ENCODE measurements at places on chromosomes 11 and 22.

DNA sequence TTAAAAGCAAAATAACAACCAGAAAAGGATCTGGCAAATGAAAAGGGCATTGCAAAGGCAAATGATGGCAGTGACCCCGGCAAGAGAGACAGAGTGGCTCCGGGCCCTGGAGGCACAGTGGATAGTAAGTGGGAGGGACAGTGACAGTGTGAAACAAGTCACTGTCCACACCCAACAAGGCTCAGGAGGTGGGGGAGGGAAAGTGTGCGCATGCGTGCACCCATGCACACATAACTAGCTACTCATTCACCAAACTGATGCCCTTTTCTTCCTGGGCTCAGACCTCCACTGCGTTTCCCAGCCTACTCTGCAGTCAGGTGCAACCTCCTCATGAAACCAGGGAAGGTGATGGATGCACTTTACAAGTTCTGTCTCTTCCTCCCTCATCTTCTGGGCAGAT, 108.4 kb downstream of the SHANK2 start:
- DNase-seq, result no peak

GRCh38 chr11:134132808-134133207, 63.9 kb downstream of the JAM3 start:
- DNase-seq, result no peak

GRCh38 chr11:118174006-118174567, 2.4 kb downstream of the SCN2B start:
- no peak for DNase-seq

- no peak for DNase-seq
These were observed 15.6 kb downstream of the TUB start for GRCh38 chr11:8096575-8096974.

GRCh38 chr11:43735961-43736360, 55.4 kb downstream of the HSD17B12 start:
- DNase-seq, result peak; percentile 12

DNA sequence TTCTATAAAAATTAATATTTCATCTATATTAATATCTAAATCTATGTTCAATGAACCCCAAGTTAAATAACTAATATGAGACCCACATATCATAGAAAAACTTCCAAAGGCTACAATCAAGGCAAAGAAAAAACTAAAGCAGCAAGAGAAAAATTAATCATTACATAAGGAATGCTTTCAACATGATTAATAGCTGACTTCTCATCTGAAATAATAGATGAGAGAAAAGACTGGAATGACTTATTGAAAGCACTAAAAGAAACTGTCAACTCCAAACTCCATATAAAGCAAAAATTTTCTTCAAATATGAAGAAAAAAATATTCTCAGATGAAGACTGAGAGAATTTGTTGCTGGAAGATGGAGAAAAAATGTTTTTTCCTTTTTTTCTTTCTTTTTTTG, 13.0 kb downstream of the TRIM5 start:
- no peak for DNase-seq

- no peak for DNase-seq
These were observed 12.5 kb upstream of the CUL5 start for GRCh38 chr11:107996006-107996776.

DNA sequence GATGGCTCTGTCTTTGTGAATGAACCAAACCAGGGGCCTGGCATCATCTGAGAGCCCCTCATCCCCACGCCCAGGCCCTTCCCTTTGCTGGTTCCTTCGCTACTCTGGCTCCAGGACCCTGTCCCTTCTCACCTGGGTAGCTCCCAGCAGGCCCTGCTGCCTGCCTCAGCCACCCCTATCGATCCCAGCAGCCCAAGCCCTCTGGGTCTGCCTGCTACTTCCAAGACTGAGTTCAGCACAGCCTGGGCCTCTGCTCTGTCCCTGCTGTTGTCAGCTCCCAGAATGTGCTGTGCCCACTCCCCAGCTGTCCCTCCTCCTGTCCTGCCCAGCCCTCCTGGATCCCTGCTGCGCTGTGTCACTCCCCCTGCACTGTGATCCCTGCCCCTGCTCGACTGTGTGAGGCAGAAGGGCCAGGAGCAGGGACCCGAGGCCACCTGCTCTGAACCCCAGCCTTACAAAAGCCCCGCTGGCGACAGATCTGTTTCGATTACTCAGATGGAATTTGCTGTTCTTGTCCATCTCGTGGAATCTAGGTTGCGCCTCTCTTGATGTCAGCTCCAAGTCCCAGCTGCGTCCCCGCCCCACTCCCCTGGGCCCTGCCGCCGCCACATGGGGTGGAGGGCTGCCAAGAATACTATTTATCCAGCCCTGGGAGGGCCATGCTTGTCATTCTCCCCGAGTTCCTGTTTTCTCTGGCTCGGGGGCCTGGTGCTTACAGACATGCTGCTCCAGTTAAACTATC, 13.0 kb downstream of the MRPL21 start:
- DNase-seq, result no peak

- DNase-seq, result no peak
These were observed 300.1 kb downstream of the BUD13 start for GRCh38 chr11:116472651-116473050.

GRCh38 chr11:82305123-82305522, 428.5 kb downstream of the FAM181B start:
- no peak for DNase-seq

- no peak for DNase-seq
These were observed 58.2 kb upstream of the B3GAT1 start for GRCh38 chr11:134470238-134470637.

GRCh38 chr11:126546694-126547093, 191.2 kb downstream of the ST3GAL4 start:
- no peak for DNase-seq

DNA sequence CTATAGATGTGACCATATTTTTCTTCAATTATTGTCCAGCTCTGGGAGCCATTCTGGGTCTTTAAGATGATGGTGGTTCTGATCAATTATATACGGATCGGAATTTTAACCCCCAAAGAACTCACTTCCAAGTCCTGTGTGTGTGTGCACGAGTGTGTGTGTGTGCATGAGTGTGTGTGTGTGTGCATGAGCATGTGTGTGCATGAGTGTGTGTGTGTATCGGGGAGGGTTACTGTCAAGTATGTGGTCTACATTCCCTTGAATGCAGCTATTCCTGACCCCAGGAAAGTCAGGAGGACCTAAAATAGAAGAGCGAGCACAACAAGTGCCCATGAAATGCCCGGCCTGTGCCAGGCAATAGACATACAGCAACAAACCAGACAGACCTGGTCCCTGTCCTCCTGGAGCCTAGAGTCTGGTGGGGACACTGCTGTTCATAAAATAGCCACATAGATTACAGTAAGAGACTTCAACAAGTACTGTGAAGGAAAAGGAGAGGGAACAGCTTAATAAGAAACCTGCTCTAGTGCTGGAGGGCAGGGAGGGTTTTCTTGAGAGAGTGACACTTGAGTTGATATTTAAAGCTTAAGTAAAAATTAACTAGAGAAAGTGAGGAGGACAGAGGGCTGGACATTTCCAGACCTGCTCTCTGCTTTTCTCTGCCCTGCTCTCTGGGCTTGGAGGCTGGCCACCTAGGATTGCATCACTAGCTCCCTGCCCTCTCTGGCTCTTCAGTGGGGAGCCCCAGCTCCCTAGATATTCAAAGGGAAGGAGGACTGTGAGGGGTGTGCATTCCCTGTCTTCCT, 66.1 kb upstream of the SPON1 start:
- DNase-seq, result no peak

DNA sequence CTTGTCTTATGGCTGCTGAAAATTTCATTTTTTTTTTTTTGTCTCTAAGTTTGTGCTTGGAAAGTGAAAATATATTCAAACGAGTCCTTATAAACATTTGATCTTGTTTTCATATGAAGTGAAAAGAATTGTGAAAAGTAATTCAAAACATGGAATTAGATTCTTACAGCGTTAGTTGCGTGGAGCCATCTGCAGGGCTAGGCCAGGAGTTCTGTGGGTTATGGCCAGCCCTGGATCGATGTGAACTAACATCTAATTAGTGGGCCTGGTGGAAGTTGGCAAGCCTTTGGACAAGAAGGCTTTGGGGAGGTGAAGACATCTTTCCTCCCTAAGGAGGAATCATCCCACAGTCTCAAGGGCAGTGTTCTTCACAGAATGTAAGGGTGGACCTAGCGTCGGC, 37.2 kb downstream of the PARVA start:
- no peak for DNase-seq

- DNase-seq, result no peak
These were observed 17.5 kb upstream of the CD3E start for GRCh38 chr11:118287006-118287405.

DNA sequence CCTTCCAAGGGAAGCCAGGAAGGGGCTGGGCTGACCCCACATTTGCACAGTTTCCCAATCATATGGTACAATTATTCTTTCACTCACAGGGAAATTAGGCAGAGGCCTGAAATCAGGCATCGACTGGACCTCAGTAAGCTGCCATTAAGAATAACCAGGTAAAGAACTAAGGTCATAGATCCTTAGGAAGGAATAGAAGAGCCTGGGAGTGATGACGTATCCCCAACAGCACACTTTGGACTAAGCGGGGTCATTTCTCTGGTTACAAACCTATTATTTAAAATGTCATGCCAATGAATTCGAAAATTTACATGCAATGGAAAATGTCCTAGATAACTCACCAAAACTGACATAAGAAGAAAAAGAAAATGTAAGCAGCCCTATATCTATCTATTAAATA, 118.2 kb downstream of the BRD1 start:
- DNase-seq, result no peak

GRCh38 chr11:73951797-73952196, 971 bp downstream of the DNAJB13 start:
- no peak for DNase-seq

- no peak for DNase-seq
These were observed 18.4 kb upstream of the CABP7 start for GRCh38 chr22:29701155-29701999.

DNA sequence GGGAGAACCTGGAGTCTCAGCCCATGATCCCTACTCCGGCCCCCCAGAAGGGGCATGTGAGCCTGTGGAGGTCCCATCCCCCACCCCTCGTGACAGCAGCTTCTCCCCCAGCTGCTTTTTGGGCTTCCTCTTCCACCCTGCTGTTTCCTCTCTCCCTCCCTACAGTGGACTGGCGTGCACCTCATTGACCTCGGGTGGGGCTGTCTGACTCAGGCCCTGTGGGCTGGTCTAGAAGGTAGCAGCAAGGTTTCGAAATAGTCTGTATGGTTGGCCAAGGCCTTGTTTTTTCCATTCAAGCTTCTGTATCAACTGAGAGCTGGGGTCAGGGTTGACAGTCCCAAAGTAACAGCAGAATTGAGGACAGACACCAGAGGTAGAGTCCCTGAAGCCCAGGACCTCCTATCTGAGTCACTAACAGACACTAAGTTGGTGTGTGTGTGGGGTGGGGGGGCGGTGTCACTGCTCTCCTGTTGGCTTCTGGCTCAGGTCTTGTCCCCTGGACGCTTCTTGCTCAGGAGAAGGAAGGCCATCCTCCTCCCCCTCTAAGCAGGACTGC, 7.7 kb downstream of the SLC37A2 start:
- no peak for DNase-seq

- no peak for DNase-seq
These were observed 25.0 kb downstream of the IGLL1 start for GRCh38 chr22:23555118-23555517.

- no peak for DNase-seq
These were observed 1768.6 kb downstream of the LRRC4C start for GRCh38 chr11:39690856-39691255.

DNA sequence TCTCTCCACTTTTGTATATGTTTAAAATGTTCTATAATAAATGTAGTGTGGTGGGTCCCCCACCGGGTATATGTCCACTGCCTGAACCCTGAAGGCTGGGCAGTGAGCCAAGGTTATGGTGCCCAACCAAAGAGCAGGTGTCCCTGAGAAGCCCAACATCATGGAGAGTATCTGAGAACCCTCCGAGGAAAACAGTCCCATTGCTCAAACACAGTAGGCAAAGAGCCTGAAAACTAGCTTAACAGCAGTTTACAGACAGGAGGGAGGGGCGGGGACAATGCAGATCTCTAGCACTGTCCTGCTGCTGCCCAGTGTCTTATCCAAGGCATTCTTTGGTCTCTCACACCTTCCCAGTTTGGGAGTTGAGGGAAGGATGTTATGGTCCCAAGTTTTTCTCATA, 91.0 kb downstream of the TMPRSS5 start:
- DNase-seq, result no peak

GRCh38 chr11:126308271-126308671, 4.4 kb downstream of the DCPS start:
- DNase-seq, result no peak

DNA sequence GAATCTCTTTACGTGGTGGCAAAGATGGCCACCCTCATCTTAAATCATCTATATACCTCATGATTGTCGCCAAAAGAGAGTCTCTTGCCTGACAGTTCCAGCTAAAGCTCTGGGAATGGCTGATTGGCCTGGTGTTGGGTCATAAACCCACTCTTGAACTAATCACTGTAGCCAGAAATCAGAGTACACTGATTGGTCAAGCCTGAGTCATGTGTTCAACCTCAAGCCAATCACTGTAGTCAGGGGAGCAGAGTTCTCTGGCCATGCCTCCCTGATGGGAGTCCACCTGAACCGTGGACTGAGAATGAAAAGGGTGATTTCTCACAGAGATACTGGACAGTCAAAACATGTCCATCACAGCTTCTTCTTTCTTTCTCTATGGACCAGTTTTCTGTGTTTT, 45.8 kb downstream of the RCN1 start:
- no peak for DNase-seq

DNA sequence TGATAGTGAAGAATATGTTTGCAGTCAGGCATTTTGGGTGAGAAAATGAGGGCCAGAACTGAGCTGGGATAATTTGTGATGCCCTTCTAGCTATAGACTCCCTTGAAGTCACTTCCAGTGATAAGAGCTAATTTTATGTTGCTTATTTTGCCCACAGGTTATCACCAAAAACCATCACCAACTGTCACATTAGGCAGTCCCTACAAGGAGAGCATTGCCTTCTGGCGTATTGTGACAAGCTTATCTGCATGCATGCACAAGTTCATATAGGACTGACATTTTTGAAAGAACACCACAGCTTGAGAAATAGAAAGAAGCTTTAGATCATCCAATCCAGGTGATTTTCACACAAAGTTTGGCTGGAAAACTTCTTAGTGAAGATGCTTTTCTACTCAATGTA, 735.3 kb upstream of the RAG2 start:
- no peak for DNase-seq

DNA sequence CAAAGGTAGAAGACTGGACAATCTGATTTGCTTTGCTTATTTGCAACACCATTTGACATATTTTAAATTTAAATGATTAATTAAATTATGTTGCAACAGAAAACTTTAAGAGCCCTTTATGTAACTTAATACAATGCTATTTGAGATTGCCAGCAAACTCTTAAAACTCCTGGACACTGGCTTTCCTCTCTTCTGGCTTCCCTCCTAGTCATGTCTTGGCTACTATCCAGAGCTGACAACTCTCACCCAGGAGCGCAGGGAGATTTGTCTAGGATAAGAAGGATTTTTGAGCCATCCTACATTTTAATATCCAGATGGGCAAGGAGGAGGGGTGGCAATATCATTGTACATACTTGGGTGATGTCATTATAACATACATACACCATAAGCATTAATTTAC, 134.3 kb downstream of the ELP4 start:
- no peak for DNase-seq

GRCh38 chr11:120985718-120986569, 38.0 kb upstream of the TBCEL start:
- DNase-seq, result peak; percentile 77
